ENCODE measurements at places on chromosomes 12 and 14.

DNA sequence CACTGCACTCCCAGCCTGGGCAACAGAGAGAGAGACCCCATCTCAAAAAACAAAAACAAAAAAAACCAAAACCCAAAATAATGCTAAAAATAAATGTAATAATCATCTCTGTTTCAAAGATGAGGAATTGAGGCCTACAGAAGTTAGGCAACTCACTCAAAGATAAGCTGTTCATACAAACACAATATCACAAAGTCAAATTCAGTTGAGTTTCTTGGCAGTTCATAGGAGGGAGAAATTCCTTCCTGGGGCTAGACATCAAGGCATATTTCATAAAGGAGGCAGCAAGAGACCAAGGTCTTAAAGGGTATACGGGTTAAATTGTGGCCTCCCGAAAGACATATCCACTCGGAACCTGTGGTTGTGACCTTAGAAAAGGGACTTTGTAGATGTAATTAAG lies 8.7 kb upstream of the TBPL2 start:
- no peak for DNase-seq

DNA sequence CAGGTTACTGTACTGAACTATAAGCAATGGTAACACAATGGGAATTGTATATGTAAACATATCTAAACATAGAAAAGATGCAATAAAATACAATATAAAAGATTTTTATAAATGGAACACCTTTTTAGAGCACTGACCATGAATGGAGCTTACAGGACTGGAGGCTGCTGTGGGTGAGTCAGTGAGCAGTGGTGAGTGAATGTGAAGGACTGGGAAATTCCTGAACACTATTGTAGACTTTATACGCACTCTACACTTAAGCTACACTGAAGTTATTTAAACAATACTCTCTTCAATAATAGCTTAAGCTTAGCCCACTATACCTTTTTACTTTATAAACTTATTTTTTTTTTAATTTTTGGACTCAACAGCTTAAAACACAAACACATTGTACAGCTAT lies 313.5 kb downstream of the KCNC2 start:
- no peak for DNase-seq

DNA sequence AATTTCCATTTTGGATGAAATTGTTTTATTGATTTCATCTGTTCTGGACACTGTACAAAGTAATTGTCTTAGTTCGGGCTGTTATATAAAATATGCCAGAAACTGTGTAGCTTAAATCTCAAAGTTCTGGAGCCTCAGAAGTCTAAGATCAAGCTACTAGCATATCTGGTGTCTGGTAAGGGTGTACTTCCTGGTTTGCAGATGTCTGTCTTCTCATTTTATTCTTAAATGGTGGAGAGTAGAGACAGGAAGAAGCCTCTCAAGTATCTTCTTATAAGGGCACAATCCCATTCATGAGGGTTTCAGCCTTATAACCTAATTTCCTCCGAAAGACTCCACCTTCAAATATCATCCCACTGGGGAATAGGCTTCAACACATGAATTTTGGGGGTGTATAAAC lies 51.3 kb downstream of the MON2 start:
- DNase-seq: no peak

DNA sequence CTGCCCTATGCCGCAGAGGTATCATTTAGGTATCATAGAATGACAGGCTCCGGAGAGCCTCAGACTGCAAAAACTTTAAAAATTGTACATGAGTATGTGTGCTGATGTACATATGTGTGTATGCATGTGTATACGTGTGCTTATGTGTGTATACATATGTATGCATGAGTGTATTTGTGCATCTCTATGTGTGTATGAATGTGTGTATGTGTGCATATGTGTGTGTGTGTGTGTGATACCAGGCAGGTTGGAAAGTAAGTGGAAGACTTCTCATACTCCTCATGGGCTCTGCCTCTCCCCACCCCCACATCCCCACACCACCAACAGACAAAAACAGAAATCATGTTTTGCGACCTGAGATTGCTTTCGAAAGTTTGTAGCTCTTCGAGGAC lies 621 bp upstream of the TMEM117 start:
- no peak for DNase-seq

DNA sequence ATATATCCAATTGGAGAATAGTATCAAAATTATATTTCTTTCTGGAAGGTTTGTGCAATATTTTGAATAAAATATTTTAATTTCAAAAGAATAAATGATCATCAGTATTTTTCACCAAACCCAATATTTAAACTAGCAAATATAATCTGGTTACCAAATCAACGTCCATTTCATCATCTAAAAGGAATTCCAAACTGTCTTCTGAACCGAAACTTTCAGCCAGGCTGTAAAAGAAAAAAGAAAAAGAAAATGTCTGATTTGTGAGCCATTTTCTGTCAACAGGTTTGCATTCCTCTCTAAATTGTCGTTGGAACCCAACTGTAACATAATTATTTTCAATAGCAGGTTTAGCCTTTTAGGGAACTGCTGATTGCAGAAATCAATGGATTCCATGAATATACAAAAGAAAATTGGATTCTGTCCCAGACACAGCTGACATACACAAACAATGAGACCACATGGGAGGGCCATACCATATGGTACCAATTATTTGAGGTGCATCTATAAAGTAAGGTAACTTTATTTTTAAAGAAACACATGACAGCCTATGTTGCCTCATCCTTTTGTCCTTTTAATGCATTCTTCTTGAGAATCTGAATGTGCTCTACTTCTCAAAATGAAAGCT lies 22.7 kb downstream of the SNRPF start:
- DNase-seq: no peak

- DNase-seq: no peak
These were observed 596.1 kb downstream of the ETNK1 start for GRCh38 chr12:23221066-23221465.

DNA sequence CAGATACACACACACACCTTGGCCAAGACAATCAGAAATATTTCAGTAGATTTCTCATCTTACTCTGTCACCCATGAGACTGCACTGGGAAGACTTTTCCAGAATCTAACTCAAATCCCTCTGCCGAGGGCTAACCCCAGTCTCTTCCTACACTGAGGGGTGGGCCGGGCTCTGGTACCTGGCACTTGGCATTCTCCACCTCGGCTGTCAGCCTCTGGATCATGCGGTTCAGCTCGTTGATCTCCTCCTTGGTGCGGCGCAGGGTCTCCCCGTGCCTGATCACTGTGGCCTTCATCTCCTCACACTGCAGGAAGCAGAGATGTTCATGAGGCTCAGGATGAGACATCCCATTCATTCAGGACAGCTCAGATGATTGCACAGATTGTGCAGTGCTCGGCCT lies 4.9 kb downstream of the KRT83 start:
- DNase-seq: no peak

GRCh38 chr14:86796221-86797074 lies 1196.5 kb downstream of the GALC start:
- DNase-seq: no peak

GRCh38 chr12:97573901-97574300 lies 111.3 kb downstream of the RMST start:
- DNase-seq: no peak
